ENCODE measurements at places on chromosomes 1 and 21.

DNA sequence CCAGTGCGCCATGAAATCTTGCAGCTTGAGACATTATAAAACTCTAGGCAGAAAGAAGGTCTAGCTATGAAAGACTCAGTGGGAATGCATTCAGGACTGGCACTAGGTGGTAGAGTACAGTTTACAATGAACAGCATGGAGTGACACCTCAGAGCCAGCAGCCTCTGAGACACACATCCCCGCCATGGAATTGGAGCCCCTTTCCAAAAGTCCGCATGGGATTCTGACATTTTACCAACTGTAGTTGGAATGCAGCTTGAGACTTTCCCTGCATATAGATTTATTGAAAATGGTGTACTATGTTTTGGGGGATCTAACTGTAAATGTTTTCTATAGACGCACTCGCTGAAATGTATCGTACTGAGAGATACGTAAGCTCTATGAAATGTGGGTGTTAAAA is 116.3 kb downstream of the ZSCAN20 start:
- no peak for DNase-seq

DNA sequence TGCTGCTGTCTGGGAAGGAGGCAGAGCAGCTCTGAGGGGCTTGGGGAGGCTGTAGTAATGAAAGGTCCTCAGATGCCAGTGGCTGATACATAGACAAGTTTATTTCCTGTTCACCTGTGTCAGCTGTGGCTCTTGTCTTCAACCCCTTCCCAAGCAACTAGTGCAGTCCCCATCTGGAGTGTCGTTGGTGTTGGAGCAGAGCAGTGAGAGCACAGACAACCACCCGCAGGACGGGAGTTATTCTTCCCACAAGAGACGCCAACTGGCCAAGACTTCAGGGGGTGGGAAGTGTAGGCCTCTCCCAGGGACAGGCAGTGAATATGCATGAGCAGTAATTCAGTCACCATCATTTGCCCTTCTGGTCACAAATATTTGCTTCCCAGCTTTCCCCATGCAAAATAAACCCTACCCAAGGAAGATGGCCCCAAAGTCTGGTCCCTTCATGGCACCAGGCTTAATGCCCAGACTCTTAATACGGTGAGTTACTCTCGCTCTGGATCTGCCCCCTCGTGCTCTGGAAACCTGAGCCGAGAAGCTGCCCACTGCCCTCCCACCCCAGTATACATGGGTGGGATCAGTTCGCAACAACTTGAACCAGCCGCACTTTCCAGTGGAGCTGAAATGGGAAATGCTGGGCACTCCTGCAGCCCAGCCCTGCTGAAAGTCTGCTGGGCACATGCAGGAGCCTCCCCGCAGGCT is 153.5 kb upstream of the COL6A1 start:
- no peak for DNase-seq

- no peak for DNase-seq
These were observed 5.9 kb downstream of the CEP85 start for GRCh38 chr1:26239936-26240335.

DNA sequence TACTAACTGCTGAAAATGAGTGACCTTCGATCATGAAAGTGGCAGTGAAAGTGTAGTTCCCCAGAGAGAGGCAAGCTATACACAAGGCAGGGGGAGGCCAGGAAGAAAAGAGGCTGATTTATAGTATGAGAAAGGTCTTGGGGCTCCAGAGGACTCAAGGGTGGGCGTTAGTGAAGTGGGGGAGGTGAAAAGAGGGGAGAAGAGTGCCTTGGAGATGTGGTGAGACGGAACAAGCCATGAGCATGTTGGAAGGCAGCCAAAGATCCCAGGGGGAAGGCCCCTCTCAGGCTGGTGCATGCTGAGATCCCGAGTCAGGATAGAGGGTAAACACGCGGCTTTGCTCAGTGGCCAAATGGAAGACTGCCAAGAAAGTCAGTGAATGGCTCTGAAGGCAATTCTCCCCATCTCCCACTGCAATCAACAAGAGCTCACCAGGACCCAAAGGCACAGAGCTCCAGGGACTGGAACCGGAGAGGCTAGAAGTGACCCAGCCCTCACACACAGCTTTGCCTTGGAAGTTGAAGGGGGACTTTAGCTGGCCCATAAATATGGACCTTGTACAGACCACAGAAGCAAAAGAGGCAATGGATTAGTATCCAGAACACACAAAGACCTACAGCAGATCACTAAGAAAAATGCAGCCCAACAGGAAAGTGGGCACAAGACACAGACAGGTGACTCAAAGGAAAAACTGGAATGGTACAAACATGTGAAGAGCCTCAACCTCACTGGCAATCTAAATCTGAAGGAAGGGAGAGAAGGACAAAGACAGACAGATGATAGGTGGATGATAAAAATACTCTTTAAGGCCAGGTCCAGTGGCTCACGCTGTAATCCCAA is 49.6 kb downstream of the HSF2BP start:
- no peak for DNase-seq

DNA sequence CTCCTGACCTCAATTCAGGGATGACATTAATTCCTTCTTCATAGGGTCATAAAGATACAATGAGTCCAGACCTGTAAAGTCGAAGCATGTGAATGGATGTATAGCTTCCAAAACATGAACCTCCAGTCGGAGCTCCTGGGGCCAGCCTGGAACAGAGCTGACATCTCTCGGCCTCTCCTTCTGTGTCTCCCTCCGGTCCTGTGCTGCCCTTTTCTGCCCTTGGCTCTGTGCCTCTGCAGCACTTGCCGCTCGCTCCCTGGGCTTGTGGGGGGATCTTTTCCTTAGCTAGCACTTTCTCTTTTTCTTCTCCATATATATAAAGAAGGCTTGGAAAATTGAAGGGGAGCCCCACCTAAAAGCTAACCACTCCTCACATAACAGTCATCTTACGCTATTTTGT is 42.5 kb downstream of the TMCC2 start:
- DNase-seq = no peak

GRCh38 chr1:208741296-208741695 is 497.1 kb upstream of the PLXNA2 start:
- no peak for DNase-seq

DNA sequence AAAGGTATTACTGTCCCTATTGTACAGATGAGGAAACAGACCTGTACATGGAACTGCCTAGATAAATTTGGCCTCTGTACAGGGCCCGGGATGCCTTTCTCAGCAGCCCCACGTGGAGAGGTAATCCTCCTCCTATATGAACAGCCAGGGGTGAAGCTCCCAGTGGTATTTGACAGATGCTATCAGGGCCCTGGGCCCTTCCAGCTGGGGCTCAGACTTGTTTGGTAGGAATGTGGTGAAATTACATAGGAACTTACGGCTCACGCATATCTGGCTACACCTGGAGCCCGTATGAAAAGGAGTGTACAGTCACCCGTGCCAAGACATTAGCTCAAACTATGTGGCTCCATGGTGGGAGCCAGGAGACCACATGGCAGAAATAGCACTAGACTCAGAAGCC is 24.8 kb upstream of the TCEA3 start:
- no peak for DNase-seq

DNA sequence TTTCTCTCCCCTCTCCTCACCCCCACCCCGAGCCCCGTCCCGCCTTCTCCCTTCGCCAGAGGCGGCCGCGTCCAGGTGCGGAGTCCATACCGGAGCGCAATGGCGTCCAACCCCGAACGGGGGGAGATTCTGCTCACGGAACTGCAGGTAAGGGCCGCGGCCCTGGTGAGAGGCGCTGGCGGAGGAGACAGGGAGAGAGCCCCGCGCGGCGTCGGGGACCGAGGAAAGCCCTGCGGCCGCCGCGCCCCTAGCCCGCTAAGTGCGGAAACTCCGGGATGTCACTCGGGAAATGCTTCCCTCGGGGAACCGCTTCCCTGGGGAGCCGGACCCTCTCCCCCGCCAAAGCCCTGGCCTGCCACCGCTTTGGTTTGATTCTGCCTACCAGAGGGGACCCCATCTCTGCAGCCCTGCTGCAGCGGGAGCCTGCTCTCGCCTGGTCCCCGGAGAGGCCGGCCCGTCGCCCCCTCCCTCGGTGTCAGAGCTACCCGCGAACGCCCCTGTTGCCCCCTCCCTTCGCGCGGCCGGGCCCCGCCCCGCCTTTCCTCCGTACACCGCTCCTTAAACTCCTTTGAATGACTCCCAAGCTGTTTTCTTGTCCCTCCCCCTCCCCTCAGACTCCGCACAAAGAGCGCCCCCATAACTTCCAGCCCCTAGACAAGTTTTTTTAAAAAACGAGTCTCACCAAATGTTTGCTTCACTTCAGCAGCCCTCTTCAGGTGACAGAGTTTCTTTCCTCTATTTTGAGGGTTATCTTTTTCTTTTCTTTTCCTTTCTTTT is 597 bp downstream of the PKN2 start:
- peak; percentile 50 for DNase-seq

DNA sequence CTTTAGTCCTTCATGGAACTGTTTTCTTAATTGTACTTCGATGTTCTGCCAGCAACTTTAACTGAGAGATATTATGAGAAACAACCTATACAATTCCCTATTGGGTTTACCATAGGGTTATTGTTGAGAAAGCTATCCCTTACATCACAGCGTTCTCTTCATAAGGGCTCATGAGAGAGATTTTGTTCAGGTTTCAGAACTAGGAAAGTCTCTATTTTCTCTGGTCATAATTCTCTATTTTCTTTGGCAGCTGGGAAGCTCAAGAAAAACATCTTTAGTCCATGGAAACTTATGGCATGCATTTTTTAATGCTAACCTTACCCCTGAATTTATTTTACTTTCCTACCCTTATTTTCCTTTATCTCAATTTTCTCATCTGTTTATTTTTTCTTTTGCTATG is 38.2 kb downstream of the NMNAT2 start:
- DNase-seq = no peak

GRCh38 chr1:201212461-201213055 is 21.9 kb downstream of the IGFN1 start:
- DNase-seq = no peak

DNA sequence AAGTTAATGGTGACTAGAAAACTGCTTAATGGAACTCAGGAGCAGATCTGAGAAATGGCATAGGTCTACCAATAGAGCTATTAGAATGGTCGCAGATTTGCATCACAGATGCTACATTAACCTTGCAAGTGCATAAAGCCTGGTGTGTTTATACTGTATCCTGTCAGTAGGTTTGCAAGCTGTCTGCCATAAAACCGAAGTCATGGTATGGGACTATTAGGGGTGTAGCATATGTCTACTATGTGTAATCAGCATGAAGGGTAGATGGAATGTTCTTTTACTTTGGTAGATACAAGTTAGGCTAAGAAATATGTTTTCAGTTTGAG is 574.2 kb upstream of the ADGRL2 start:
- DNase-seq = no peak

- peak; percentile 52 for DNase-seq
These were observed 155.0 kb upstream of the EDN2 start for GRCh38 chr1:41639332-41639936.

- no peak for DNase-seq
These were observed 315.9 kb upstream of the GREM2 start for GRCh38 chr1:240927821-240928220.
